NCI-H460 (cell line): ENCODE measurements at places on chromosomes 5 and 9.

DNA sequence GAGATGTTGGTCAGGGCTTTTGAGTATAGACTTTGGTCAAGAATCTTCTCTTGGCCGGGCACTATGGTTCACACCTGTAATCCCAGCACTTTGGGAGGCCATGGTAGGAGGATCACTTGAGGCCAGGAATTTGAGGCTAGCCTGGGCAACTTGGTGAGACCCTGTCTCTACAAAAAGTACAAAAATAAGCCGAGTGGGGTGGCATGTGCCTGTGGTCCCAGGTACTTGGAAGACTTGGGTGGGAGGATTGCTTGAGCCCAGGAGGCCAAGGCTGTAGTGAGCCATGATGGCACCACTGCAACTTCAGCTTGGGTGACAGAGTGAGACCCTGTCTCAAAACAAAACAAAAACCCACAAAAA lies 57.5 kb downstream of the ACER2 start:
- no peak for DNase-seq

DNA sequence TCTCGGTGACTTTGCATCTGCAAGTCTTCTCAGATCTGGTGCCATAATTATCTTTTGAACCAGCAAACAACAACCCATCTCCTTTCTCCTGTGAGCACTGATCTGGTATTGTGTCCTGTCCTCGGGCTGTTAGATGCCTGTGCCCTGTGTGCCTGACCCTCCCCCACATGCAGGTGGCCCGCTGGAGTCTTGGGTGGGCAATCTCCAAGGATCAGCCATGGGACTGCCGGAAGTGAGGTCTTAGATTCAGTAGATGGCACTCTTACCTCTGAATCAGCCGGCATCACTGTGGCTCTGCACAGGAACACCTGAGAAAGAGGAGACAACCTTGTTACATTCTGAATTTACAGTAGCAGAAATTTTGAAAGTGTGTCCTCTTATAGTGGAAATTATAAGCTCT lies 172.4 kb downstream of the IRX2 start:
- DNase-seq = no peak

GRCh38 chr5:8756498-8757084 lies 789.3 kb downstream of the SEMA5A start:
- peak; percentile 48 for DNase-seq

- no peak for DNase-seq
Observed at GRCh38 chr9:126752376-126752775, 52.5 kb upstream of the ZBTB43 start.

GRCh38 chr5:169011009-169011408 lies 289.9 kb downstream of the SLIT3 start:
- no peak for DNase-seq

DNA sequence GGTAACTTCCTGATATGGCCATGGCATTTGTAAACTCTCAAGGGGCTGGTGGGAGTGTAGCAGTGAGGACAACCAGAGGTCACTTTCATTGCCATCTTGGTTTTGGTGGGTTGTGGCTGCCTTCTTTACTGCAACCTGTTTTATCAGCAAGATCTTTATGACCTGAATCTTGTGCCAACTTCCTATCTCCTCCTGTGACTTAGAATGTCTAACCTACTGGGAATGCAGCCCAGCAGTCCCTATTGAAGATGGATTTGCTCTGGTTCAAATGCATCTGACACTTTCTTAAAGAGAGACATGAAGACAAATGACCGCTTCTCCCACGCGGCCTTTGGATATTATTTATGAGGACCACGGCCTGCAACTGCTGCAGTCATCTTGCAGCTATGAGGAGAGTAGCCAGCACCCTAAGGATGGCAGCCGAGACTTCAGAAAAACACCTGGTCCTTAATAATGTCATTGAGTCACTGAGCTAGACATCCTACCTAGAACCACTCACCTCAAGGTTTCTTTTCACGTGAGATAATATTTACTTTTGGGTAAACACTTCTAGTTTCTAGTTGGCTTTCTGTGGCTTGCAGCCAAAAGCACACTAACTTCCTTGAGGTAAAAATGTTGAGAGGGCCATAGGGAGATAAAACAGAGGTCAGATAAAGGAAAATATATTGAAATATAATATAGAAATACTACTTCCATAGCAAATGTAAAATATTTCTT lies 28.2 kb downstream of the CETN3 start:
- DNase-seq = no peak

DNA sequence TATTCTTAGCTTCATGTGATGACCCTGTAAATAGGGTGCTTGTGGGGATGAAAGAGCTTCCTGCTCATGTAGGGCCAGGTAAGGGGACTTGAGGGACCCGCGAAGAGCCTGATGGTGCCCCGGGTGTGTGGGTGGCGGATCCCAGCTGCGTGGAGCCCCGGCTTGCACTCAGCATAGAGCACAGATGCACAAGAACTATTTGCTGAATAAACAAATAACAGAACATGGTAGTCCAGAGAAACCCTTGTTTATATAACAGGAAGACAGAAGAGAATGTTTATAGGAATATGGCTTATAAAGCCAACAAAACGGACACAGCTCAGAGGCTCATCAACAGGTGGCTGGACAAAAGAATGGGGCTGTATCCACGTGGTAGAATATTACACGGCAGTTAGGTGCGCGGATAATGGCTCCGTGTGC lies 106.9 kb upstream of the COL5A1 start:
- no peak for DNase-seq

DNA sequence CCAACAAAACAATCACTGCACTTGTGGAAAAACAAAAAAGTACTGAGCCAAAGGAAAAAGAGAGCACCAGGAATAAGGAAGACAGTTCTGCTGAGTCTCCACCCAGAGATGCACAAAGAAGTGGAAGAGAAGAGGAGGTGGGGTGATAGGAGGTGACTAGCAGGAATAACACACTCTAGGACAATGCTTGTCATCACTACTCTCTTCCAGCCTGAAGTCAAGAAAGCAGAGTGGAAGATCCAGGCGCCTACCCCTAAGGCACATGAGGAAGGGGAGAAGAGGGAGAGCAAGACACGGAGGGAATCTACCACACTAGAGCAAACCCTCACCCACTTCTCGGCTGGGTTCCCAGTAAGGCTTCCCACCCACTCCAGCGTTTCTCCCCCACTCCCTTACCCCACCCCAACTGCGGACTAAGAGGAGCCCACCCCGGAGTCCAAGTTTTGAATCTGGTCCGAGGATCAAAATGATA lies 1.7 kb downstream of the SLIT3 start:
- DNase-seq = no peak

- DNase-seq = no peak
Observed at GRCh38 chr9:114172981-114173833, 17.9 kb downstream of the COL27A1 start.

DNA sequence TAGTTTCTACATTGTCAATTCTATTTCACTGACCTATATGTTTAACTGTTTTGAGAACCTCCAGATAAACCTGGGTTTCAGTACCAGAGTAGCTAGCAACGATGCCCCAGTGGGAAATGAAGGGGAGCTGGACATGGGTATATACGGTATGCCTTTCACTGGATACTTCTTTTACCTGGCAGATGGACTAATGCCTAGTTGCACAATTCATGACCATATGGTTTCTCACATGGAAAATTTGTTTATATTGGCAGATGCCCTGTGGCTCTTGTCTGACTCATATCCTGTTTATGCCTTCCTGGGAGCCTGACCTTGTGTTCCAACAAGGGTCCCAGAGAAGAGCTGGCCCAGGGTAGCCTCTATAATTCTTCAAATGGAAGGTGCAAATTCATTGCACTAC lies 144.1 kb downstream of the MAT2B start:
- DNase-seq = peak; percentile 28

GRCh38 chr9:24487946-24488345 lies 57.8 kb downstream of the IZUMO3 start:
- no peak for DNase-seq

- DNase-seq = no peak
Observed at GRCh38 chr5:66518753-66519152, 77.4 kb upstream of the MAST4 start.

DNA sequence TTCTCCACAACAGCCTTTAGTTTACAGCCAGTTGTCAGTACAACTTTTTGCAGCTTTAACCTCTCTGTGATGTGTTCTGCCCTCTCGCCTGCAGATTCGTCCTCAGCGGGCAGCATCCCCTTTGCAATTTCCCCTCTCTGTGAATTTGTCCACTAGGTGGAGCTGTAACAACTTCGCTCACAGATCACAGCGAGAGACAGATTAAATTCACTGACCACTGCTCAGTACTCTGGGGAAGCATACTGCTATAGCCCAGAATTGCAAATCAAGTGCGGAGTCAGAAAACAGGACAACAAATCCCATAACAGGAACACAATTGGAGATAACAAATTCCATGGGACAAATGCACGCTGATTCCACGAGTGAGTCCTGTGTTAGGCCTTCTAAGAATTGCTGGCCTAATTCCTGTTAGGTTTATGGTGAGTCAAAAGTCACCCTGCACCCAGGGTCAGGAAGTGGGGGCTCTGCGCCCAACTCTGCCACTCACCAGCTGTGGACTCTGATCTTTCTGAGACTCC lies 2124.9 kb downstream of the MAT2B start:
- DNase-seq = peak; percentile 20

- peak; percentile 26 for DNase-seq
Observed at GRCh38 chr5:108481355-108481931, 99.5 kb upstream of the FBXL17 start.

GRCh38 chr5:142900927-142901326 lies 130.8 kb downstream of the ARHGAP26 start:
- no peak for DNase-seq

- no peak for DNase-seq
Observed at GRCh38 chr9:99973455-99973854, 67.0 kb downstream of the STX17 start.
